ENCODE measurements at places on chromosomes 16 and 17. TPM values are rescaled to one million over a fixed set of nuclear protein-coding genes. Genes with fewer than 3 reads are reported as not detected.

- no peak for DNase-seq
These were observed 7.3 kb downstream of the CYGB start for GRCh38 chr17:76530095-76530723.

- no peak for DNase-seq
These were observed 13.8 kb upstream of the MC1R start for GRCh38 chr16:89904606-89905510.

GRCh38 chr16:85437166-85438052 is 175.7 kb upstream of the GSE1 start:
- DNase-seq, result no peak

- DNase-seq, result no peak
These were observed 48.6 kb downstream of the PRKCA start for GRCh38 chr17:66351033-66351432.

- DNase-seq, result no peak
These were observed 10.6 kb downstream of the CTRB1 start for GRCh38 chr16:75229172-75230031.

The TBC1D26 gene
- not detected for polyA plus RNA-seq

Measured in BJ (cell line).